ENCODE measurements at places on chromosomes 4 and X.

- DNase-seq: no peak
Measured at GRCh38 chr4:141416677-141417363, 196.1 kb downstream of the ZNF330 start.

DNA sequence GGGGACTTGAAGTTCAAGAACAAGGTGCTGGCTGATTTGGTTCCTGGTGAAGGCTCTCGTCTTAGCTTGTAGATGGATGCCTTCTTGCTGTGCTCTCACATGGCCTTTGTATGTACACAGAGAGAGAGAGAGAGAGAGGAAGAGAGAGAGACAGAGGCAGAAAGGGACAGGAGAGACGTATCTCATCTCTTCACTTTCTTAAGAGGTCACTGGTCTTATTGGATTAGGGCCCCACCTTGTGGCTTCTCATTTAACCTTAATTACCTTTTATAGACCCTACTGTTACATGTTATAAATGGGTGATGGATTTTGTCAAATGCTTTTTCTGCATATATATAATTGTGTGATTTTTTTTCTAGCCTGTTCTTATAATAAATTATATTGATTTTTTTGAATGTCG lies 1444.2 kb downstream of the ADGRL3 start:
- DNase-seq: no peak

DNA sequence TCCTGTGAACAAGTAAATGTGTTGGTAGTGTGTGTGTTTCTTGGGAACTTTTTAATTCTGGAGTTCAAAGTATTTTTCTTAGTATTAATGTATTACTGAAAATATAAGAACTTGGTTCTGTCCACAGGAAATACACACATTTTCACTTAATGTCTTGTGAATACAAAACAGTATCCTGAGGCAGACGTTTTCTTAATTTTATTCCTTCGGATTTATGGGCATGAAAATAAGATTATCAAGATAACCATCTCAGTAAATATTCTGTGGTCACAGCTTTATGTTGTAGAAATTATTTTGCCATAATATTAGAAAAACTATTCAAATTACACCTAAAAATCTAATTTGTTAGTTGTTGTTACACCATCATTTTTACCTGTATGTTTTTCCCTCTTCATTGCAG lies 29.8 kb downstream of the NFKB1 start:
- no peak for DNase-seq

DNA sequence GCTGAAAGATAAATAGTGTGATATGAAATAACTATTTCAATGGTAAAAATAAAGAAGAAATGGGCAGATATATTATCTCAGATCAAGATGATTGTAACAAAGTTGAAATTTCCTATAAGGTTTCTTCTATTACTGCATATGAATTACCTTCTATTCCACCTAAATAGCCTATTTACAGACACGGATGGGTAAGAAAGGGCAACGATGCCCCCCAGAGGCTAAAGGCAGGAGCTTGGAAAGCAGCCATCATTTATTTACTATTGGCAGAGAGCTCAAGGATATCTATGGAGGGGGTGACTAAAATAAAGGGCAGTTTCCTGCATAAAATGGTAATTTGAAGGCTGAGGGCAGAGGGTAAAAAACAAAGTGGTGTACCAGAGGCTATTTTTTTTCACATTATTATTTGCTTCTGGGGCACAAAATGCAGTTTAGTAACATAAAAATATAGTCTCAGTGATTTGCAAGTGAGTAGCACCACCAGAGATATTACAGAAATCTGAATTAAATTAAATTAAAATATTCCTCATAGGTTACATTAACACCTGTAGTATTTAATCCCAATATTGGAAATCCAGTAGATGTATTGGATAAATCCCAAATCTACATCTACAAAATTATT lies 123.1 kb downstream of the BTC start:
- peak; percentile 27 for DNase-seq

DNA sequence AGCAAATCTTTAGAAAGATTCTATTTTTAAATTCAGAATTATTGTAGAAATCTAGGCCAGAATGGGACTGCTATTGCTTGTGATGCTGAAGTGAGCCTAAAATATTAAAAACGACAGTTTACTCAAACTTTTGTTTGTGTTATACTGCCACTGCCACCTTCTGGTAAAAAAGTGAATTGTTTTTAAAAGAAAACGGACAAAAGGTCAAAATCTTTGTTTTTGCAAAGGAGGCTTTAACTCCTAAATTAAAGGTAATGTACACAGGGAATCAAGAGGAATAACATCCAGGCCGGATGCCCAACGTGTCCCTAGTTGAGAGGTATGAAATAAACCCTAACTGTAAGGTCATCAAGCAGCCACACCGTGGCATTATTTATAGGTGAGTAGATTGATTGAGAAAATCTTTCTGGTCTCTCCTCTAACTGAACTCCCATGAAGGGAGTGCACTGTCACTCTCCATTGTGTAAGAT lies 338.3 kb upstream of the GALNT7 start:
- no peak for DNase-seq

DNA sequence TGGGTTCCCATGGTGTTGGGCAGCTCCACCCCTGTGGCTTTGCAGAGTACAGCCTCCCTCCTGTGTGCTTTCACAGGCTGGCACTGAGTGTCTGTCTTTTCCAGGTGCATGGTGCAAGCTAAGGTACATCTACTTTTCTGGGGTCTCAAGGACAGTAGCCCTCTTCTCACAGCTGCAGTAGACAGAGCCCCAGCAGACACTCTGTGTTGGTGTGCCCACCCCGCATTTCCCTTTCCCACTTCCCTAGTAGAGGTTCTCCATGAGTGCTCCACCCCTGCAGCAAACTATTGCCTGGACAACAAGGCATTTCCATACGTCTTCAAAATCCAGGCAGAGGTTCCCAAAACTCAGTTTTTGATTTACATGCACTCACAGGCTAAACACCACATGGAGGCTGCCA lies 143.0 kb downstream of the TECRL start:
- no peak for DNase-seq
